ENCODE measurements at places on chromosomes 2 and 18.

GRCh38 chr2:188515918-188516317 is 224.2 kb downstream of the GULP1 start:
- DNase-seq: no peak

- DNase-seq: peak; percentile 60
These were observed at the start of gene TGIF1 for GRCh38 chr18:3450012-3450798. Gene TGIF1 (plus strand): TSS chr18:3450172. CDS start chr18:3450490, 318 bp downstream.

- no peak for DNase-seq
These were observed 26.8 kb downstream of the ACMSD start for GRCh38 chr2:134865067-134865787.

DNA sequence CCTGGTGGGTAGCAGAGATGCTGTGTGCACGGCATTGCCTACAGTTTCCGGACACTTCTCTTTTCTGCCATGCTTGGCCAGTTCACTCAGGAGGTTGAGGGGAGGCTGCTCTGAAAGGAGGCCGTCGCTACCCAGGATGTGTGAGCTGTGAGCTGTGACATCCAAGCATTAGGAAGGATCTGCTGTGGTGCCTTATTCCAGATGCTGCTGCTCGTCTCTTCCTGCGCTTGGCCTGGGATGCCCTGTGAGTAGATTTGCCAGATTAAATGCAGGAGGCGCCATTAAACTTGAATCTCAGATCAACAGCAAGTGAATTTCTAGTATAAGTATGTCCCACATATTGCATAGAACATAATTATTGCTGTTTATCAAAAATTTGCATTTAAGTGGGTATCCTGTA is 124.2 kb upstream of the SIX3 start:
- DNase-seq: no peak

DNA sequence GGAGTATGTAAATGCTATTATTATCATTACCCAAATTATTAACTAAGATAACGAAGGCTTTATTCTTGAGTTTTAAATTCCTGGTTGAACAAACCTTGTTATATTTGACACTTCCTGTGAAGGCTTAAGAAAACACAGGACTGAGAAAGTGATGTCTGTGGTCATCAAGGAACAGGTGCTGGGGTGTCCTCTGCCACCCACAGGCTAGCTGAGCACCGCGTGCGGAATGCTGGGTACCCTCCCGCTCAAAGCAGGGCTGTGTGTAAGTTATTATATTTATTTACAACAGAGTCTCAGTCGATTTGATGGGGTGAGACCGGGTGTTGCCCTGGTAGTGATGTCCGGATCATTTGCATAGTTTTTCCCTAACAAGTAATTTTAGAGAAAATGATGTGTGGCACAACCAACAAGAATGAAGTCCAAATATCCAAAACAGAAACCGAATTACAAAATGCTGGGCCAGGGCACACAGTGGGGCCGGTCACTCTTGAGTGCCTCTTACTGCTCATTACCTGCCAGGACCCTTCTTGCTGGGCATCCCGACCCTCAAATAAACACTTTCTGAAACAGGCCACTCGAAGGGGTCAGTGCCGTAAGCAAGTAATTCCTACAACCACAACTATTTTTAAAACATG is 49.2 kb downstream of the TMEM18 start:
- no peak for DNase-seq

- DNase-seq: no peak
These were observed 48.2 kb upstream of the PPM1B start for GRCh38 chr2:44120428-44120827.

- DNase-seq: no peak
These were observed 1109.3 kb downstream of the TSN start for GRCh38 chr2:122864728-122865127.

- no peak for DNase-seq
These were observed 142.3 kb upstream of the NRP2 start for GRCh38 chr2:205540036-205540435.

DNA sequence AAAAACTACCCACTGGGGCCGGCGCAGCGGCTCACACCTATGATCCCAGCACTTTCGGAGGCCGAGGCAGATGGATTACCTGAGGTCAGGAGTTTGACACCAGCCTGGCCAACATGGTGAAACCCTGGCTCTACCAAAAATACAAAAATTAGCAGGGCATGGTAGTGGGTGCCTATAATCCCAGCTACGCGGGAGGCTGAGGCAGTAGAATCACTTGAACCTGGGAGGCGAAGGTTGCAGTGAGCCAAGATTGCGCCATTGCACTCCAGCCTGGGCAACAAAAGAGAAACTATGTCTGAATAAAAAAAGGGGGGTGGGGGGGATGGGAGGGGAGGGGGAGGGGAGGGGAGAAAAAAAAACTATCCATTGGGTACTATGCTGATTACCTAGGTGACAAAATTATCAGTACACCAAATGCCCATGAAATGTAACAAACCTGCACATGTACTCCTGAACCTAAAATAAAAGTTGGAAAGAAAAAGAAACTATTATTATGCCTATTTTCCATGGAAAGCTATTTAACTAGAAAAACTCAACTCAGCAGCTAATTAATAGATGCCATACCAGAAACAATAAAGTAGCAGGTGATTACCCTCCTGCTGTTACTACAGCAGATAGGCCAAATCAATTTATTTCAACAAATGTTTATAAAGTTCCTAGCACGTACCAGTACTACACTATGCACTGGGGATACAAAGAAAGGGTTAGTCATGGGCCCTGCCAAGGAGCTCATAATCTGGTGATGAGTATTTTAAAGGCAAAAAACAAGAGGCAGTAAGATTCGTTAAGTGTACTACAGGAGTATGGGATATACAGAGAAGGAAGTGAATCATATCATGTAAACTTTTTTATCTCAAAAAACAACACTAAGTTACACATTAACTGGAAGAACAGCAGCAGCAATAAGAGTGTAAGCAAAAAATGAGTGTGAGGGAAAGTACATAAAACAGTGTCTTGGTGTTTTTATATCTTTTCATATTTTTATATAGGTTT is 112.8 kb upstream of the SLC39A10 start:
- DNase-seq: no peak

DNA sequence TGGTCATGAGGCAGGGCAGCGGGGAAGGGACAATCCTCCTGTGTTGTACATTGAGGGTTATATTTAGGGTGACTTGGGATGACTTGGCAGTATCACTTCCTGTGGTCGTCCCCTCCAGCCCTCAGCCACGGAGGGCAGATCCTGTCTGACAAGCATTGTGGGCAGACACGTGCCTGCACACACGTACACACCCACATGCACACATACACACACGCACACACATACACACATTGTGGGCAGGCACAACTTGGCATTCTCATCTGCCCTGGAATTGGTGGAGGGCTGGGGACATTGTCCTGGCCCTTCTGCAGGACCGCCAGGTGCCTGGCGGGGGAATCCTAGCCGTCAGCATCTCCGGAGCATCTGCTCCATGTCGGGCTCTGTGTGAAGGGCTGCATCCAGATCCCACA is 47.6 kb downstream of the ODC1 start:
- DNase-seq: no peak

DNA sequence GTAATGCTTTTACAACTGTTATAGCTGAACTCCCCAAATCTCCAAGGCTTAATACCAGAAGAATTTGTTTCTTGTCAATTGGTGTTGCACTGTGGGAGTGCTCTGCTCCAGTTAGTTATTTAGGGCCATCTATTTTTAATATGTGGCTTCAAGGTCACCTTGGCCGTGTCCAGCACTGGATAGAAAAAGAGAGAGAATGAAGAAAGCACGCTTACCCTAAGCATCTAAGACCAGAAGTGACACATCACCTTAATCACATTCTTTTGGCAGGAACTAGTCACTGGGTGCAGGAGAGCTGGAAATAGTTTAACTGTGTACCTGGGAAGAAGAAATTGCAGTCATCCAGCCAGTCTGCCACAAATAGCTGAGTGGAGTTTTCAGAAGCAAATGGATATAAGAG is 78.8 kb downstream of the VWC2L start:
- DNase-seq: no peak

- no peak for DNase-seq
These were observed 232.3 kb downstream of the MREG start for GRCh38 chr2:215780907-215781685.

- DNase-seq: no peak
These were observed 81.3 kb downstream of the DGKD start for GRCh38 chr2:233435436-233436190.

GRCh38 chr18:68098655-68099054 is 582.1 kb upstream of the DSEL start:
- DNase-seq: no peak

- no peak for DNase-seq
These were observed 230.0 kb downstream of the LRP1B start for GRCh38 chr2:141900826-141901225.

GRCh38 chr2:134782792-134783191 is 55.6 kb upstream of the ACMSD start:
- DNase-seq: no peak

DNA sequence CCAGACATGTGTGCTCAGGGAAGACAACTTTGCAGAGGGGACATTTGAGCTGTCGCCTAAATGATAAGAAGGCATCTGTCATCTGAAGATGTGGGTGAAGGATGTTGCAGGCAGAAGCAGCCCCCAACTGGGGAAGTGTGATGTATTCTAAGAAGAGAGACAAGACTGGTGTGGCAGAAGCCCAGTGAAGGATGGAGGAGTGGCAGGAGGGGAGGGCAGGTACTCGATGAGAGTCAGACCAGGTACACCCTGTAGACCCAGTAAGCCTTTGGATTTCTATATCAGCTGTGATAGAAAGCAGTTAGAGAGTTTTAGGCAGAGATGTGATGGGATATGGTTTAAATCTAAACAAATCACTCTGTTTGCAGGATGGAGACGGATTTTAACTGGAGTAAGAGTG is 19.2 kb downstream of the SLC14A2 start:
- DNase-seq: no peak

GRCh38 chr2:28929581-28929980 is 35.1 kb downstream of the WDR43 start:
- no peak for DNase-seq

- no peak for DNase-seq
These were observed 9.9 kb upstream of the GYPC start for GRCh38 chr2:126646026-126646425.

DNA sequence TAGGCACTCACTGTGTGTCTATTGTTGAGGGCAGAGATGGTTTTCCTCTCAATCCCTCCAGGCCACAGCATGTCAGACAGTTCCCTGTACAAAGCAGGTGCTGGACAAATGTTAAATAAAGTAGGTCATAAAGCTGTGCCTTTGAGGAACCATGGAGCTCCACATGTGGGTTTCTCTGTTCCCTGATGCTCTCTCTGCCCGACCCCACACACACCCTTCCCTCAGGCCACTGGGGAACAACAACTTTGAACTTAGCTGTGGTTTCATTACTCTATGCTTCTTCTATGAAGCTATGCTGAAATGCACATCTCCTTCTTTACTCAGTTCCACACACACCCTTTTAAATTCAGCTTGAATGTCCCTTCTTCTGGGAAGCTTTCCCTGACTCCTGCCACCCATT is 415.3 kb downstream of the HRH4 start:
- DNase-seq: no peak

GRCh38 chr18:62979176-62979575 is 263.8 kb downstream of the PHLPP1 start:
- DNase-seq: no peak

DNA sequence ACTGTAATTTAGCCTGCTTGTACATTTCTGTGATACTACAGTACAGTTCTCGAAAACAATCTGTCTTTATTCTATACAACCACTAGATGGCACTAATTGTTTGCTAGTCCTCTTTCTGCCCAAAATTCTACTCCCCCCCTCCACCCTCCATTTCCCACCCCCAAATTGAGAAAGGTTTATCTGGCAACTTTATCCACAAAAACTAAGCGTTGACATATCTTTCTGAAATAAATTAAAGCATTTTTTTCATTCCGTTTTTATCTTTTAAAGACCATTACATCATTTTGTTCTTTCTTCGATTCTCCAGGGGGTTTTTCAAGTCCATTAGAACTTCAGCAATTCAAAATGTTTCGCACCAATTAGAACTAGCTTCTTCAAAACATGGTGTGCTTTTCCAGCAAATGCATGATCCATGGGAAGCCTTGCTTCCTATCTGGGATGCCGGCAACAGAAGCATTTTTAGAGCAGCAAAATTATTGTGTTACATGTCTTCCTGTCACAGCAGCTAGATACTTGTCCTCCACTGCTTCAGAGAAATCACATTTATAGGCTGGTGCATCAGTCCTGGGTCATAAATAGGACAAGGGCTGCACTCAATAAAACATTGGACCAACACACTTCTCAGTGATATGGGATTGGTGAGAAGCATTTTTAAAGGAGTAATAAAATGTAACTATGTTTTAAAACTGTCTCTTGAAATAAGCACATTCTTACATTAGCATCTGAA is 241.3 kb downstream of the PAX3 start:
- DNase-seq: no peak

- DNase-seq: no peak
These were observed 57.6 kb downstream of the ACKR3 start for GRCh38 chr2:236627193-236627592.

- no peak for DNase-seq
These were observed 10.5 kb upstream of the ZAP70 start for GRCh38 chr2:97702731-97703470.

DNA sequence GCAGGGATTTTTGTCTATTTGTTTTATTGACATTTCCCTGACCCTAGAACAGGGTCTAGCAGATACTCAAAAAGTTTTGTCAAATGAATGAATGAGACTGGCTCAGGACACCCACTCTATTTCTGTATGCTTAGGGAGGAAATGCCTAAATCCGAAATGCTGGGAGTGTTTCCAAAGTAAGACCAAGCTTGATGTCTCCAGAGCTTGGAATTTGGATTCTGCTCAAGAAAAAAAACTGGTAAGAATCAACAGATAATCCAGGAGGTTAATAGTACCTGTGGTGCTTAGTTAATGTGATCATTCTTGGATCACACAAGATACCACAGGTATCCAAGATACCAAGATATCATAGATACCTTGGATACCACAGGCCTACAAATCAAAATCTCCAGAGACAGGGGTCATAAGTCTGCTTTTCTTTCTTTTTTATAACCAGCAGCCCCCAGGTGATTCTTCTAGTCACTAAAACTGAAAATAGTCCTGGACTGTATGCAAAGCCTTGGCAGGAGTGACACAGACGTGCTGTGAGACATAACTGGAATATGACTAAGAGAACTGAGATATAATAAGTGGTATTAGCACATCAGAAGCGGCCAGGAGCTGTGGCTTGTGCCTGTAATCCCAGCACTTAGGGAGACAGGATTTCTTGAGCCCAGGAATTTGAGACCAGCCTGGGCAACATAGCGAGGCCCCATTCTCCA is 39.9 kb upstream of the SP3 start:
- DNase-seq: no peak
